Sigmoid colon (tissue), 7 donors: ENCODE measurements at places on chromosomes 1 and 21.
A peak's percentile ranks its signal among the peaks of the same experiment; 100 is the strongest.

GRCh38 chr1:96002969-96003964 lies 718.3 kb upstream of the PTBP2 start:
- no peaks in the 10 kb centered on the region for H3K36me3 ChIP-seq
- H3K27me3 ChIP-seq, result no peaks in the 10 kb centered on the region
- no peak for DNase-seq
- H3K4me1 ChIP-seq, result no peaks in the 10 kb centered on the region

DNA sequence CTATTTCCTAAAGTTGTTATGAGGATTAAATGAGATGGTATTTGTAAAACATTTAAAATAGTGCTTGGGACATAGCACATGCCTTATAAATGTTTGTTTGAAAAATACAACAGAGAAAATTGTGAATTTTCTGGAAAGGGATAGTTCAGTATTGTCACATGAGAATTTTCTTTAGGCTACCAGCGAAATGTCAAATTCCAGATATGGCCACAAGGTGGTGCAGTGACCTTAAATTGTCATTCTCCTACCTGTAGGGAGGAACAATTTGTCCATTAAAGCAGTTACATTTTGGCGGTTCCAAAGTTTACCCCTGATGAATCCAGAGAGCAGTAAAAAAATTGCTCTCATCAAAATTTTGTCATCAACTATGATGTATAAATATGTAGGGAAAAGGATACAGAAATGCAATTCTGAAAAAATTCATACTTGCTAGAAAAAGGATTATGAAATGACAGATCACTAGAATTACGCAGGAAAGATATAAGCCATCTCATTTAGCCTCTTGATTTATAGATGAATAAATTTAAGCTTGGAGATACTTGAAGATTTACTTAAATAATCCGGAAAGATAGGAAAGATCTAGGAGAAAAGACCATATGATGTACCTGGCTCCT lies 50.2 kb upstream of the TSHB start:
- DNase-seq, result peak; percentile 75
- H3K27ac ChIP-seq, result no peak overlapping the region
- H3K36me3 ChIP-seq, result no peaks in the 10 kb centered on the region
- H3K4me3 ChIP-seq, result no peak overlapping the region
- no peaks in the 10 kb centered on the region for H3K4me1 ChIP-seq

DNA sequence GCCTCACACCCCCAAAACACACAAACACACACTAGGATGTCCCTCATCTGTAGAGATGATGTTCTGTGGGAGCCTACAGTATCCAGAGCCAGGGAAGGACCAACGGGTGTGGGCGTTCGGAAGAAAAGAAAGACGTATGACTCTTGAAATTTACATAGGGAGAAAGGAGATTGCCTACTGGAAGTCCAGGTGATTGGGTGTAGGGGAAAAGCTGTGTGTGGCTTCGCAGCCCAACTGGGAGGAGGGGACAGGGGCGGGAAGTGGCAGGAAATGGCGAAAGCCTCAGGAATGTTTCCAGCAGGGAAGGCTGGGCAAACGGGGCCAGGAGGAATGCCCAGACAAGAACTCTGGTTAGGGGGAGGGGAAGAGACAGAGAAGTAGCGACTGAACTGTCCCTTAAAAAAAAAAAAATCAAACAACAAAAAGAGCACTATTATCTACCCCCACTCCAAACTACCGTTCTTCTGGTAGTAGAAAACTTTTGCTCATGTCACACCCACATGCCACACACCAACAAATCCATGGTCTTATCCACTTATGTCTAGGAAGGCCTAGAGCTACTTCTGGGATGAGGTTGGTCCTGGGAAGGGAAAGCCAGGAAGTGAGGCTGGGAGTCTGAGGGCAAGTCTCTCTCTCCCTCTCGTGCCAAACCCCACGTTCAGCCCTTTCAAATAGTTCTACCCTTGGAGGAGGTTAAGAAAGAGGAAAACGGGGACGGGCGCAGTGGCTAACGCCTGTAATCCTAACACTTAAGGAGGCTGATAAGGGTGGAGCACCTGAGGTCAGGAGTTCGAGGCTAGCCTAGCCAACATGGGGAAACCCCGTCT lies 1.8 kb upstream of the CKS1B start:
- H3K27ac ChIP-seq, result peak overlapping the region; percentile 98
- H3K4me3 ChIP-seq, result no peak overlapping the region
- DNase-seq, result peak; percentile 78
- peaks cover 56% of the 10 kb centered on the region for H3K4me1 ChIP-seq

DNA sequence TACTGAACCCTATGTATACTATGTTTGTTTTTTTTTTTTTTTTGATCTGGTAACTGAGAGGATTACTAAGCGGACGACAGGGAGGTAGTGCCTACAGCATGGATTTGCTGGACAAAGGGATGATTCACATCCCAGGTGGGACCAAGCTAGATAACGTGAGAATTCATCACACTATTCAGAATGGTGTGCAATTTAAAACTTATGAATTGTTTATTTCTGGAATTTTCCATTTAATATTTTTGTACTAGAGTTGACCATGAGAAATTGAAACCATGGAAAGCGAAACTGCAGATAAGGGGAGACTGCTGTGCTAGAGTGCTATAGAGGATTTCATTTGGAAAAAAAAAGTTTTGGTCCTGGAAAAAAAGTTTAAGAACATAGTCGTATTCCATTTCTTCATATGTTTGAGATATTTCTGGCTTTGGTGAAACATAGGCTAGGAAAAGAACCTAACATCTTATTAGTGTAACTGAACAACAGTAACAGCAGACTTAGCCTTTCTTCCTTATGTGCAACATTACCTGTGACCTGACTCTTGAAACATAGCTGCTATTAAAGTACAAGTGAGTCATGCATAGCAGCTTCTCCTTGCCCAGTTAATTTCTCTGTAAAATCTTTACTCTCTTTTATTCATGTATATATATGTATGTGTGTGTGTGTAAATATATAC lies 202.5 kb downstream of the FGGY start:
- H3K27me3 ChIP-seq, result no peaks in the 10 kb centered on the region
- H3K4me1 ChIP-seq, result peaks cover 17% of the 10 kb centered on the region
- H3K4me3 ChIP-seq, result no peak overlapping the region
- no peak overlapping the region for H3K27ac ChIP-seq
